ENCODE measurements at places on chromosomes 3 and 15.

- peak; percentile 35 for DNase-seq
Measured at GRCh38 chr3:9552252-9552999, 1.2 kb downstream of the LHFPL4 start.

DNA sequence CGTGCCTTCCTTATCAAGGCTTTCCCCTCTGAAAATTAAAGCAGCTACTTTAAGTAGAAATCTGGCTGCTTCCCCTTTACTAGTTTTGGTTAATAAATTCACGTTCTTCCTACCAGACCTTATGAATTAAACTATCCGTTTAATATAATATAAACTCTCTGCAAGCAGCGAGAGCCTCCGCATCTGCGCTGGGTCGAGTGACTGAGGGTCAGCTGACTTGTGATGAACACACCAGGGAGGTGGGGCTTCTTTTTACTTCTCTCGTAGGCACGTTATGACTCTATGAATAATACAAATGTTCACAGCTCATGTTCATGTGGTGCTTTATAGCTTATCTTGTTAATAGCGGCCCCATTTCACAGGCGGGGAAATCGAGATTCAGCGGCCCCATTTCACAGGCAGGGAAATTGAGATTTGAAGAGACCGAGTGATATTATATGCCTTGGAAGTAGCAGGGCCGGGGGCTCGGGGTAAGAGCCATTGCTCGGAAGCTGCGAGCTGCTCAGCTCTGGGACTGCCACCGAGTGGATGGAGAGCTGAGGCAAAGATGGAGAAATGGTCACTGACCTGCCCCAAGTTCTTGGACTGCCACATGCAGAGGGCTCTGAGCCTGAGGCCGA is 8.3 kb downstream of the MUC4 start:
- no peak for DNase-seq

GRCh38 chr3:128069271-128069670 is 17.0 kb downstream of the SEC61A1 start:
- no peak for DNase-seq

DNA sequence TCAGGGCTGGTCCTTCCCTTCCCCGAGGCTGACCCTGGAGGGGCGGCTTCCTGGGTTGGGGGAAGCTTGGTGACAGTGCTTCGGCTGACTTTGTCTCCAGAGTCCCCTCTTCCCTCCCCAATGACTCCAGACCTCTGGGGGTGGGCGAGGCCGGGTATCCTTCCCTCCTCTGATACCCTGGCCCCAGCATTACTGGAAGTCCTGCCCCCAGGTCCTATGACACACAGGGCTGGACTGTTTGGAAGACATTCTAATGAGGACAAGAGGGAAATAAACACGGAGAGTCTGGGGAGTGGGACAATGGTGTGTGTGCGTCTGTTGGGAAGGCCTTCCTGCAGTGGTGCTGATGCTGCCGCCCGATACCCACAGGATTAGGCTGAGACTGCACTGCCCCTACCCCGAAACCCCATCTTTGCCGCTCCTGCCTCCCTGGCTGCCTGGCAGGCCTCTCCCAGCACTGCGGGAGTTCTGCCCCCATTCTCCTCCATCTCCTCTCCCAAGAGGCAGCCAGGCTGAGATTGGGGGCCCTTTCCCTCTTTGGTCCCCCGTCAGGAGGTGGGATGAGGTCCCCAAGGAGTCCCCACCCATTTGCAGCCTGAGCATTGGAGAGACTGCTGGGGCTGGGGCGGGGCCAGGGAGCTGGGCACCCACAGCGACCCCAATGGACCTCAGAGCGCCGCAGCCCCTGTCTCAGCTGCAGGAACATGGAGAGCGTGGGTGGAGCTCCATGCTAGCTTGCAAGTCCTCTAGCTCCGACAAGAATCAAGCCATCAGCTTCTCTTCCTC is 29.7 kb upstream of the FBLN2 start:
- no peak for DNase-seq

DNA sequence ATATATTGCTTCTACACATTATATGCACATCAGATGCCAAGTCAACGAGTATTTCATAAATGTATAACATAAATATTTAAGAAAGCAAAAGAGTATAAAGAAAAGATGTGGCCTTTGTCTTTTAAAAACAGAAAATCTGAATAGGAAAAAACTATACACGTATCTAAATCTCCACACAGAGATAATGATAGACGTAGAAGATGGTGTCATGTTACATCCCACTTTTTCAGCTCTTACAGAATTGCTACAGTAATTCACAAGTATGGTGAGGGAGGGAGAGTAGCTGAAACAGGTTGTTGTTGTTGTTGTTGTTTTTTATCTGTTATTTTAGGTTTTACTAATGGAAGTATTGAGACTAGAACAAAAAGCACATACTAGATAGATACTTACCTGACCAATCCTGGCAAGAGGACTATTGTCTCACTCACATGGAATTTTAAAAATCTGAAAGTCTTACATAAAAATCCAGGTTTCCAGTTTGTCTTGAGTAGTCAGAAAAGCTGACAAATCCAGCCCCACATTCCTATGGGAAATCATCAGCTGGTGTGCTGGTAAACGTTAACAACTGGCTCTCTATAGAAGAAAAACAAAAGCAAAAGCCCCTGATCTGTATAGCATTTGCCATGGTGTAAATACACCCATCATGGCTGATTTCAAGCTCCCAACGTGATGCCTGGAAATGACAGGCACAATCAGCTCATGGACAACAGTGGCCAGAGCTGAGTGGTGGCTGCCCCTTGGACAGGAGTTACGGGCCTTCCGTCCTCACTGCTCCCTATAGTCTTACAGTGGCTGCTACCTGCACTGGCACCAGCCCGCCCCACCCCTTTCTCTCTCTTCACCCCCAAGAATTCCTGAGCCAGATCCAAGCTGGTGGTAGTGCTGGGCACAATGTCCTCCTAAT is 47.4 kb upstream of the VGLL4 start:
- no peak for DNase-seq

- DNase-seq = no peak
Measured at GRCh38 chr3:117885011-117885441, 1149.6 kb downstream of the IGSF11 start.

GRCh38 chr3:189490749-189491148 is 140.4 kb upstream of the TP63 start:
- no peak for DNase-seq

- peak; percentile 47 for DNase-seq
Measured at GRCh38 chr15:39171944-39172368, 408.9 kb upstream of the THBS1 start.

GRCh38 chr15:65115542-65115941 is 542 bp upstream of the UBAP1L start:
- DNase-seq = no peak

GRCh38 chr15:68384451-68385239 is 47.3 kb downstream of the ITGA11 start:
- no peak for DNase-seq

DNA sequence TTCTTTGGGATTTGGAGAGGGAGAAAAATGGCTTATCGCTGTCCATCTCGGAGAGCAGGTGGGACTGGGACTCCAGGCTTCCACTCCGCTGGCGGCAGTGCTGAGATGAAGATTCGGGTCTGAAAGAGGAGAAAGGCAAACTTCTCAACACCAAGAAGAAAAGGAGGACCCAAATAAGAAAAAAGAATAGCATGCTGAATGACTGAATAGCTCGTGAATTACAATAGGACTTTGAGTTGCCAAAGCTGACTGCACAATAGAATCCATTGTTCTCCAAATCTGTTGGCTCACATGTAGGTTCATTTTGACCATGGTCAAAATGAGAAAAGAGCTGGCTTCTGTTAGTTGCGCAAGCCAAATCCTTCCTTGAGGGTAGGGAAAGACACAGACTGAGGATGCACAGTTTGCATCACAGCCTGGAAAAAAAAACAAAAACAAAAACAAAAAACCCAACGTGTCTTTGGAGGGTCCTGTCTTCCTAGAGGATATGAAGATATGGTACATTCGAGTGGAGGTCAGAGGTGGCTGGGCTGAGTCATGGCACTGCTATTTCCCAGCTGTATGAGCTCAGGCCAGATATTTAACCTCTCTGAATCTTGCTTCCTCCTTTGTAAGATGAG is 59.3 kb upstream of the LMOD3 start:
- no peak for DNase-seq

GRCh38 chr3:128293930-128294329 is 140.6 kb downstream of the EEFSEC start:
- DNase-seq = no peak

GRCh38 chr3:129316248-129317013 is 37.8 kb downstream of the HMCES start:
- peak; percentile 90 for DNase-seq

DNA sequence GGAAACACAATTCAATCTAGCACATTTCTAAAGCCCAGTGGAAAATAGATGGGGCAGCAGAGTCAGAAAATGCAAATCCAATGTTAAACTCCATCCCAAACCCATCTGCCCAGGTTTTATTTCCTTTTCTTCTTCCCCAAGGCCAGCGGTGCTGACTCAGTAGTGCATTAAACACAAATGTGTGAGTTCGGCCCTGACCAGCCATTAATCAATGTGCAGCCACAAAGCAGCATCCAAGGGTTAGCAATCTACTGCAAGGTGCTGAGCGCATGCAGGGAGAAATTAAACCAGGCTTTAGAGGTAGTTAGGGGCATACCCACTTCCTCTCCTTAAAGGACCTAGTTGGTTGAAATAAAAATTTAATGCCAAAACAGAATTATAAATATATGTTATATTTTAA is 583.3 kb upstream of the PPP2R3A start:
- no peak for DNase-seq

DNA sequence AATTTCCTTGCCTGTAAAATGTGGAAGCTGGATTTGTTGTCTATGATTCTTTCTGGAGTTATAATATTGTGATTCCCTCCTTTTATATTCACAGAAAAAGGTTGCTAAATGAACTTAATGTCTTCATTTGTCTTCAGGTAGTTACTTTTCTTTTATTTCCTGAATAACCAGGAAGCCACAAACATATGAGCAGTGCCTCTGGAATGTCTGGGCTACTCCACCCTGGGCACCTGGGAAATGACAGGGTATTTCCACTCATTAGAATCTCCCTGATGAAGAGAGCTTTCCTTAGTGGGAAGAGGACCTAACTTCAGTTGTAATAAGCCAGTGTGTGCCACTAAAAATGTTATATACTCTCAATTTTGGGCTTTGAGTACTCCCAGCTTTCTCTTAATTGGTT is 3.8 kb upstream of the SLMAP start:
- no peak for DNase-seq

DNA sequence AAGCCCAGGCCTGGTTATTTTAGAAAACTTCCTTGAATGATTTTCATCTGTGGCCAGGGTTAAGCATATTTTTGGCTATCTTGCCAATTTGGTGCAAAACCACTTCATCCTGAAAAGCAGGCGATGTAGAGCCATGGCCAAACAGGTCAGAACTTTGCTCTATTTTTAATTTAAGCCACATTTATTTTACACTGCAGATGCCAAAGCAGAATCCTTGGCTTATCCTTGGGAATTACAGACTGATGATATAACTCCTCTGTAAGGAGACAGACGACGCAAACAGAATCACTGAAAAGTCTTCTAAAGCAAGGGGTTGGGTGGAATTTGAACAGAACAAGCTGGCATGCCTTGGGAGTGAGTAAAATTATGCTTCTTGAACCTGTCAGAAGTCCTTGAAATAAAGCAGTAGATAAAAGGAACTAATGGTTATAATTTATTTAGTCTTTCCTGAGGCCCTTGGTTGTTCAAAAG is 121.9 kb downstream of the CHST2 start:
- no peak for DNase-seq

DNA sequence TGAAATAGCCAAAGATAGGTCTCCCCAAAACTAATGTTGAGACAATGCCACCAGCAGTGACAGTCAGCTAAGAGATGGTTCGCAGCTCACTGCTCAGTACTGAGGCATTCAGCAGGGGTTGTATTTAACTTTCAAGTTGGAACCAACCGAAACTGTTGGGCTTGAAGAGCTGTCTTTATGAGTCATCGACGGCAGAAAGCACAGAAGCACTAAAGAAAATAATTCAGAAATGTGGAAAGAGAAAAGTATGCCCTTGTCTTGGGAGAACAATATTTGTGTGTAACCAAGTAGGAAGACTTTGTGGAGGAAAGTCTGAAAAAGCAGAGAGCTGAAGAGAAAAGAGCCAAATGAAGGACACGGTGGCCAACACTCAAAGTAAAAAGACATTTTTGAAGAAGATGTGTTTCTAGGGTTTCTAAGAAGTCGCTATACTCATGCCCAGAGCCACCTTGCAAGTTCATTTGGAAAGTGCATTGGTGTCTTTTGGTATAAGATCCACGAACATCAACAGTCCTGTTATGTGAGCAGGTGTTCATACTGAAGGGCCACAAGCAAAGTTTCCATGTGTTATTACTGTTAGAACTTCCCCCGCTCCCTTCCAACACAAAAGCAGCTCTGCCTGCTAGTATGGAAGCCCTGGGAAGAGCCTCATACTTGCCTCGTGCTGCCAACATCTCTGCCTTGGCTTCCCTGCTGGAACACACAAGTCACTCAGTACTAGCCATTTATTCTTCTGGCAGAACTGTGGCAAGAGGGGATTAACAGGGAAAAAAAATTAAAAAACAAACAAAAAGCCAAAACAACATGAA is 4.1 kb upstream of the RARB start:
- no peak for DNase-seq

- DNase-seq = no peak
Measured at GRCh38 chr15:27845535-27846369, 253.4 kb downstream of the OCA2 start.

DNA sequence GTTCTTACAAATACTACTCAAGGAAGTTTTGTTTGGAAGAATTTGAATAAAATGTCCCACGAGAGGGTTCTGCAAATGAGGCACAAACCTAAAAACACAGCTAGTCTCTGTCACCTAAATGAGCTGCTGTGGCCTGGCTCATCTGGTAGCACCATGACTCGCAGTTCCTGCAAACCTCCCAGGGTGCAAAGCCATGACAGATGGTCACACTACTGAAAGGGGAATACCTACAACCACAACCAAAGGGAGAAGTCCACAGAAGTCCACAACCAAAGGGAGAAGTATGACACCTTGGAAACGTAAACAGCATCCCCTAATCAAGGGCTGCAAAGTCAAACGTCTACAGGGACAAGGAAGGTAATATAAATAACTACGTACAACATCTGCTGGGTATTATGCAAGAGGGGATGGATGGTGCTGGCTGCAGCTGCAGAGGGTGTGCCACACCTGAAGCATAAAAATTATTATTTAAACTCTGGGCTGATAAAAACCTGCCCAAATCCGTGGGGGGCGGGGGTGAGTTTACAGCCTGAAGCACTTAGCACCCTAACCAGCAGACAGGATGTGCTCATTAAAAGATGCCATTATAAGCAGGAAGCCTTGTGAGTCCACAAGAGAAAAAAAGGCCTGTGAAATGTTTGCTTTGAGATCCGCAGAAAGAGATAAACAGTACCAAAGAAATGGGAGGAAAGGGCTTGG is 184.0 kb downstream of the MAGI1 start:
- no peak for DNase-seq

- no peak for DNase-seq
Measured at GRCh38 chr15:100842756-100843730, 36.6 kb upstream of the ALDH1A3 start.

GRCh38 chr15:80978685-80979329 is 10.8 kb downstream of the MESD start:
- DNase-seq = no peak

All from activated T-cell treated with anti-CD3 and anti-CD28 coated beads, Interleukin-2, amount 50 U/mL, for 72 hours (primary cell).